NCI-H1092 (cell line): ENCODE measurements at places on chromosomes 5 and 9.

DNA sequence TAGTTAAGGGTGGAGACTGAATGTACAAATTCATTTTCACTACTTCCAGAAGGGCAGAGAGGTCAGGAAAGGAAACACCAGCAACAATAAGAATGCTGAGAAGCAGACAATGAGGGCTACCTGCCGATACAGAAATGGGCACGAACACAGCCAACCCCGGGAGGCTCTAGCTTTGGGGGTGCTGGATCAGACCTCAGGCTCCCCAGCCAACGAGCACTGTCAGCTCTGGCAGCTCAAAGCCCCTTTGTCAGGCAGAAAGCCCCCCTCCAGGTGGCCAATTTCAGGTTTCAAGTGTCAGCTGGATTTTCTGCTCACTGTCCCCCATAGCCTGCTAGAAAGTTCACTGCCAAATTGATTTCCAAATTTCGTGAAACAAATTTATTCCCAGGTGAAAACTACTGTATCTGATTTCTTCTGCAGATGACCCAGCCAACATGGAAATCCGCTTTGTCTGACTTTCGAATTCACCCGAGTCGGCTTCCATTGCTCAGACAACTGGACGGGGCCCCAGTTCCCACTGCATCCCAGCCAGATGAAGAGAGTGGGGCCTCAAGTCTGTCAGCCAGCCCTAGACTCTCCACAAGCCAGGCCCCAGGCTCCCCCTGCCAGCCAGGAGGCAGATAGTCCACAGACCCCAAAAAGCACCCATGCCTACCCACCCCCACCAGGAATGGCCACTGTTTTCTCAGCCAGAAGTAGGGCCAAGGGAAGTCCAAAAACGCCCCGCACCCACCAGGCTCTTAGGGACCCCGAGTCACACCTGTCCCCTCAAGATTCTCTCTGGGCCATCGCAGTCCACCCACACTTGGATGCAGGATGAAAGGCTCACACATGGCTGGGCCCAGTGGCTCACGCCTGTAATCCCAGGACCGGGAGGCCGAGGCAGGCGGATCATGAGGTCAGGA lies 96.5 kb upstream of the PHYKPL start:
- no peak for DNase-seq

DNA sequence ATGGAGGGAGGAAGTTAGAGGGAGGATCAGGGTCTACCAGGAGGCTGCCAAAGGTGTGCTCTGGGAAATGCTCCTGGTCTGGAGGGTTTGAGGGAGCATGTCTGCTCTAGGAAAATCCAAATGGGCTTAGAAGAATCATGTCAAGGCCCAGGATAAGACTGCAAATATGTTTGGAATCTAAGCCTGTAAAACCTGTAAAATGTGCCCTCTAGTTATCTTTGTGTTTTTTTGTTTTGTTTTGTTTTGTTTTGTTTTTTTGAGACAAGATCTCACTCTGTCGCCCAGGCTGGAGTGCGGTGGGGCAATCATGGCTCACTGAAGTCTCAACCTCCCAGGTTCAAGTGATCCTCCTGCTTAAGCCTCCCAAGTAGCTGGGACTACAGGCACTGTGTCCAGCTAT lies 135.4 kb downstream of the FGF1 start:
- DNase-seq = no peak

DNA sequence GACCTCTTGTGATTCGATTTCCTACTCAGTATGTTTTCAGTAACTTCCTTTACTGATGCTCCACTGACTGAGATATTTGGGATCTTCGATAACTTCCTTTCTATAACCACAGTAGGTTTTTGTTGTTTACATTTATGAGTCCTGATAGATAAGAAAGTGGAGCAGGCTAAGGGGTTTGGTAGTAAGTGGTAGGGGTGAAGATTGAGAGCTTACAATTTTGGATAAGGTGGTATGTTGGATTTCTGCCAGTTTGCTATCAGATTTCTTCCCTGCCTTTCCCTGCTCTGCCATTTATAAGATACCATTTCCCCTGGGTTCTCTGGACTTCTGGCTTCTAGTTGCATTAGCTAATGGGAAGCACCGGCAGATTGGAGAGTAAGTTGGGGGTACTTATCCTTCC lies 7.9 kb upstream of the NDUFS4 start:
- no peak for DNase-seq

DNA sequence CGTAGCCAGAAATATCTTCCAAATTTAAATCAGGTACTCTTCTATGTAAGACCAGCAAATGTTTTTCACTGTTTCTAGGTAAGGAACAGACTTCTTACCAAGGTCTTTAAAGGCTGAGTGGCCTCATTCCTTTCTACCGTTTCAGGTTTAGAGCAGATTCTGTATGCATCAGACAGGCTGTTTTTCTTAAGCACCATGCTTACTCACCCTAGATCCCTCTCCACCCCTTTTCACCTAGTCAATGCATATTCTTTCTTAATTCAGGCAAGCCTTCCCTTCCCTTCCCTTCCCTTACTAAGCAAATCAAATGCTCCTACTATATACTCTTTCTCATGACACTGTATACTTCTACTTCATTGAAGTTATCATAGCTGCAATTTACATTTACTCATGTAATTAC lies 70.7 kb downstream of the RFX3 start:
- DNase-seq = no peak

DNA sequence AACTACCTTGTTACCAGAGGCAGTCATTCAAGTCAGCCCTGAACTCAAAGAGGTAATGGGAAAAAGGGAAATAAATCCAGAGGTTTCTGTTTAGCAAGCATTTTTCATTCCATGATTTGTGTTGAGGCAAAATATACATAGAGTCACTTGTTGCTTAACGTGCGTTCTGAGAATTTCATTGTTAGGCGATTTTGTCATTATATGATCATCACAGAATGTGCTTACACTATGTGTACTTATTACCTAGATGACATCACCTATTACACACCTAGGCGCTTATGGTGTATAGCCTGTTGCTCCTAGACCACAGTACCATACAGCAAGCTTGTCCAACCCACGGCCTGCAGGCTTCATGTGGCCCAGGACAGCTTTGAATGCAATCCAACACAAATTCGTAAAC lies 36.2 kb downstream of the NUP214 start:
- no peak for DNase-seq

DNA sequence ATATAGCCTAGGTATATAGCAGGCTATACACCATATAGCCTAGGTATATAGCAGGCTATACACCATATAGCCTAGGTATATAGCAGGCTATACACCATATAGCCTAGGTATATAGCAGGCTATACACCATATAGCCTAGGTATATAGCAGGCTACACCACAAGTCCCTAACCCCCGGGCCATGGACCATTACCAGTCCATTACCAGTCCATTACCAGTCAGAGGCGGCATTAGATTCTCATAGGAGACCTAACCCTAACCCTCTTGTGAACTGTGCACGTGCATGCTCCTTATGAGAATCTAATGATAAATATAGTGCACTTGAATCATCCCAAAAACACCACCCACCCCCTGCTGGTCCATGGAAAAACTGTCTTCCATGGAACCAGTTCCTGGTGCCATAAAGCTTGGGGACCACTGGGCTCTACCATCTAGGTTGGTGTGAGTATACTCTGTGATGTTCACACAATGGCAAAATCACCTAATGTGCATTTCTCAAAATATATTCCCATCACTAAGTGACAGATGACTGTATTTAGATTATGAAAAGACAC lies 4.7 kb downstream of the PLIN2 start:
- DNase-seq = no peak

DNA sequence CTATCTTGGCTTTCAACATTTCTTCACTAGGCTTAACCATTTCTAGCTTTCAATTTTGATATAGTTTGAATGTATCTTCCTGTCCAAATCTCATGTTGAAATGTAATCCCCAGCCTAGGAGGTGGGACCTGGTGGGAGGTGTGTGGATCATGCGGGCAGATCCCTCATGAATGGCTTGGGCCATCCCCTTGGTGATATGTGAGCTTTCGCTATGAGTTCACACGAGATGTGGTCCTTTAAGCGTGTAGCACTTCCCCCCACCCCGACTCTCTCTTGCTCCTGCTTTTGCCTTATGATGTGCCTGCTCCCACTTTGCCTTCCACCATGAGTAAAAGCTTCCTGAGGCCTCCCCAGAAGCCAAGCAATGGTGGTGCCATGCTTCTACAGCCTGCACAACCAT lies 40.6 kb downstream of the PHAX start:
- DNase-seq = no peak

DNA sequence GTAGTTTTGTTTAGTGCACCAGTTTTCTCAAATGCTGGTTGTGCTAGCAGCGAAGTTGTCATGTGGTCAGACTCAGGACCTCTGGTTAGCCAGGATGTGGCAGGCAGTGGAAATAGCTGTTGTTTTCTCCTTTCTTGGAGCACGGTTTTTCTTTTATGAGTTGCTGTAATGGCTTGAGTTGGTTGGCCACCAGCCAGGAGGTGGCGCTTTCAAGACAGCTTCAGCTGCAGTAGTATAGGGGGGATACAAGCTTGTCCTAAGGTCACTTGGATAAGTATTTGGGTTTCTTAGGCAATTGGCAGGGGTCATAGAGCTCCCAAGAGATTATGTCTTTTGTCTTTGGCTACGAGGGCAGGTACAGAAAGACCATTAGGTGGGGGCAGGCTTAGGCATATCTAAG lies 274.2 kb upstream of the TARS1 start:
- DNase-seq = no peak

- DNase-seq = no peak
Observed at GRCh38 chr5:130884023-130884422, 281.0 kb downstream of the HINT1 start.

DNA sequence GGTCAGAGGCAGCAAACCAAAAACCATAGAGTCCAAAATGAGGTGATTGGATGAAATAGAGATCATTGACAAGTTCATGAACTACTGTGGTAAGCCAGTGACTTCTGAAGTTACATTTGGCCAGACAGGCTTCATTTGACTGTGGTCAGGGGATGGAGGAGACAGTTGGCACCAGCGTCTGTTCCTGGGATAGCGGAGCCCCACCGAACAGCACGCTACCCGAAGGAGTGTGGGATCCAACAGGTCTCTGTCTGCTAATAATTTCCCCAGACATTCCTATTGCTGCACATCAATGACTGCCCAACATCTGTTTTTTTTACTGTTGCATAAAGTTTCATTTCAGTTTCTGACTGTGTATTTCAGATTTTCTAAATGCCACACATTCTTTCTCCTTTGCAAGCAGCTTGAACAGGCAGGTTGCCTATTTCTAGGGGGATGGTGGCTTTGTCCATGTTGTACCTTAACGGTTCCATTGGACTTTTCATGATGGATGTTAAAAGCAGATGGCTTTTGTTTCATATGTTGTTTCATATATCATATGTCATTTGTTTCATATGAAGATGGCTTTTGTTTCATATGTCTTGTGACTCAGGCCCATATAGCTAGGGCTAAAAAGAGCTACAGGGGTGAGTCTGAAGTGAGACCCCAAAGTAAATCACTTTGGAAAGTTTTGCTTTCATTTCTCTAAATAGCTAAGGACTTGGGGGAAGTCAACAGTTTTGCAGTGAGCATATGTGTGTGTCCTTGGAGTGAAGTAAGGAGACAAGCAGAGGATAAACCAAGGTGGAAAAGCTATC lies 180.8 kb downstream of the GOLPH3 start:
- DNase-seq = no peak

GRCh38 chr9:92059661-92060060 lies 55.6 kb downstream of the SPTLC1 start:
- no peak for DNase-seq

DNA sequence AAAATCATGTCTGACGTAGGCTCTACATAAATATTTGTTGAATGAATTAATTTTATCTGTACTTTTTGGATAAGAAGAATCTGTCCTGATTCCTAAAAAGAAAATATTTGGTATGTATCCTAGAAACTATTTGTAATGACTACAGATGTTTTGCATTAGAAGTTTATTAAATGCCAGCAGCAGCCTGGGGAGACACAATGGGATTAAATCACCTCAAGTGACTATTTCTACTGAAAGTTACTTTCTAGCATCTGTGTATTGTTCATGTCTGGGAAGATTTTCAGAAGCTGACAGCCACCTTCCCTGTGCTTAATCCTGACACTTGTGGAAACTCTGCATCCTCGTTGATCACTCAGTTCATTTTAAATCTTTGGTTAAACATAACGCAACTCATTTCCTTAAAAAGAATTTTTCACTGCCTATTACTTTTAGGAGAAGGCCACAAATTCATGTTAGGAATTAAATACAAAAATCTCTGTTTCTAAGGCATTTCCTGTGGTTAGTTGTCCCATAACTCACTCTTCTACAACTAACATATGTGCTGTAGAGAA lies 209.3 kb upstream of the PPP1R2B start:
- DNase-seq = no peak

DNA sequence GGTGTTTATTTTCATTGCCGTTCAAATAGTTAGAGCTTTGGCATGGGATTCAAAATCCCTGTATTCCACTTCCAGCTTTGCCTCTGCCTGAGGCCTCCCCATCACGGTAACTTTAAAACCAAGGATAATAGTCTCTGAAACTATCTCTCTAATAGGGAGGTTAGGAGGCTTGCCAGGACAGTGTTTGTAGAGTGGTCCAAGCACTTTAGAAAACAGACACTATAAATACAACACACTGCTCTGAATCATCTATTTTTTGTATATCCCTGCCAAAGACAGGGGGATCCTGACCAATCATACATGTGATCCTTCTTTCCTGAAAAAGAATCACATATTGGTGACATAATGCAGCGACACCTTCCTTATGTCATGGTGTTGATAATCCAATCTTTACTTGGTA lies 326.8 kb downstream of the BNC2 start:
- peak; percentile 9 for DNase-seq

DNA sequence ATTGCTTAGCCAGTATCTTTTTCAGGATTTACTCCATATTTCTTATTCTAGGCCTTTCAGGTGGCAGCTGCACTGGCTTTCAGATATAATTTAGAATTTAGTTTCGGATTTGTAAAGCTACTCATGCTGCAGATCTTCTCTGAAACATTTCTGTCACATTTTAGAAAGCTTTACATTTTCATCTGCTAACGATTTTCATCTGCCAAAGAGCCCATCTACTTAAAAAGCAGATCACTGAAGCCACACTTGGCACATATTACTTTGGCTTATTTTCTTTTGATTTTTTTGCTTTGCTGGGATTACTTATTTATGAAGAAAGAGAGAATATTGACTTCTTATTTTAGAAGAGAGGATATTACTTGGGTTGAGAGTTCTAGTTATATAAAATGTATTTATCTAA lies 98.2 kb downstream of the GHR start:
- no peak for DNase-seq

GRCh38 chr9:5536684-5537083 lies 26.4 kb downstream of the PDCD1LG2 start:
- no peak for DNase-seq

GRCh38 chr5:54520940-54521339 lies 3.4 kb downstream of the SNX18 start:
- no peak for DNase-seq

GRCh38 chr9:37531699-37532098 lies 44.5 kb downstream of the FBXO10 start:
- DNase-seq = no peak

GRCh38 chr9:120733190-120733589 lies 18.9 kb upstream of the MEGF9 start:
- DNase-seq = no peak

- peak; percentile 10 for DNase-seq
Observed at GRCh38 chr9:15104826-15105420, 194.7 kb upstream of the FREM1 start.

DNA sequence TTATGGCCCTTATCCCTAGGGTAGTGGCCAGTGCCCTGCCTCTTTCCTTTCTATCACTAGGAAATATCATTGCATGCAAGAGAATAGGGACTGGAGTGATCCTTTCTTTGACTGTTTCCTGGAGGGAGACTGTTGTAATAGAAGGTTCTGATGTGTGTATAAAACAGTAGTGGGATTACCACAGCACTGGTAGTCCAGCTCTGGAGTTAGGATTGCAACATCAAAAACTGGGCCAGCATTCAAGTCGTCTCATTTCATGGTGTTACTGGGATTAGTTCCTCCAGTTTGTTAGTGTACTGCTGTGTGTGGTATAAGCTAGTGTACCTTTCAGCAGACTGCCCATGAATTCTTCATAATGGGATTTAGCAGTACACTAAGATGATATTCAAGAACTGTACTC lies 45.8 kb downstream of the KIAA1958 start:
- DNase-seq = no peak
